Placental pericyte (primary cell): ENCODE measurements at places on chromosomes 12 and 14. TPM values are rescaled to one million over a fixed set of nuclear protein-coding genes. Genes with fewer than 3 reads are reported as not detected.

The DMAC2L gene
- 3.3 and 7.7 TPM in 2 replicates for total RNA-seq

The TGFB3 gene
- total RNA-seq: 7.9 and 15.8 TPM in 2 replicates

The CISTR gene
- total RNA-seq: not detected in 2 replicates

The BMP4 gene
- total RNA-seq: 18.9 and 29.1 TPM in 2 replicates

The TMTC2 gene
- total RNA-seq: 0.44 and 1.1 TPM in 2 replicates

The PLXNC1 gene
- 1.3 and 12.3 TPM in 2 replicates for total RNA-seq

The COQ10A gene
- 10.3 and 14.9 TPM in 2 replicates for total RNA-seq

The IL31 gene
- not detected in 2 replicates for total RNA-seq

The CCDC198 gene
- total RNA-seq: not detected in 2 replicates

The GPR132 gene
- under 0.01 TPM in 1 of 2 replicates, not detected in the other for total RNA-seq

The GTF2H3 gene
- total RNA-seq: 40.9 and 47.4 TPM in 2 replicates

The KRT71 gene
- not detected in 2 replicates for total RNA-seq

The GOLGA5 gene
- total RNA-seq: 62.1 and 86.7 TPM in 2 replicates

The PIK3C2G gene
- not detected in 2 replicates for total RNA-seq

The ATXN3 gene
- 18.3 and 26.5 TPM in 2 replicates for total RNA-seq

The SLC39A5 gene
- not detected in 2 replicates for total RNA-seq

The PMCH gene
- total RNA-seq: not detected in 2 replicates

The AQP6 gene
- not detected in 2 replicates for total RNA-seq

The IAPP gene
- total RNA-seq: not detected in 2 replicates

The RNU4-1 gene
- under 0.01 TPM in 2 replicates for total RNA-seq

The TMEM253 gene
- not detected in 2 replicates for total RNA-seq

The LAG3 gene
- 0.22 and 0.29 TPM in 2 replicates for total RNA-seq

The MYH6 gene
- not detected in 2 replicates for total RNA-seq

The SLC25A21 gene
- total RNA-seq: under 0.01 and 1.4 TPM in 2 replicates

The SLC6A13 gene
- not detected in 2 replicates for total RNA-seq

The NUDT14 gene
- total RNA-seq: 11.2 and 32.6 TPM in 2 replicates

The MANSC1 gene
- 1.7 and 2.2 TPM in 2 replicates for total RNA-seq

The EPYC gene
- not detected in 2 replicates for total RNA-seq

The GPR68 gene
- 6.1 and 26.9 TPM in 2 replicates for total RNA-seq

The LTBR gene
- 111 and 237 TPM in 2 replicates for total RNA-seq

The KANSL2 gene
- total RNA-seq: 34.4 and 46.5 TPM in 2 replicates

The DCN gene
- 131 and 1,080 TPM in 2 replicates for total RNA-seq

The GLS2 gene
- total RNA-seq: not detected in 2 replicates

The EGLN3 gene
- total RNA-seq: under 0.01 and 0.29 TPM in 2 replicates

The CCDC38 gene
- total RNA-seq: under 0.01 TPM in 1 of 2 replicates, not detected in the other

The SPX gene
- total RNA-seq: 0.29 and 0.44 TPM in 2 replicates

The ARMH4 gene
- 0.66 and 1.9 TPM in 2 replicates for total RNA-seq

The RFX4 gene
- not detected in 2 replicates for total RNA-seq

The GPRC5D gene
- not detected in 2 replicates for total RNA-seq

The ACOT6 gene
- total RNA-seq: 0.14 TPM in 1 of 2 replicates, not detected in the other

The PSMA6 gene
- total RNA-seq: 188 and 253 TPM in 2 replicates

The PIWIL1 gene
- total RNA-seq: not detected in 2 replicates

The TAS2R50 gene
- 3.9 and 4.6 TPM in 2 replicates for total RNA-seq

The RNFT2 gene
- 5.5 and 18.0 TPM in 2 replicates for total RNA-seq

The BLTP3B gene
- total RNA-seq: 30.2 and 46.5 TPM in 2 replicates

The KRT74 gene
- total RNA-seq: not detected in 2 replicates

The FIGNL2 gene
- 0.22 and 0.29 TPM in 2 replicates for total RNA-seq

The HOXC6 gene
- total RNA-seq: 4.2 and 4.8 TPM in 2 replicates

The ARL1 gene
- 67.3 and 115 TPM in 2 replicates for total RNA-seq

The DEPDC4 gene
- total RNA-seq: 1.1 and 2.4 TPM in 2 replicates

The DAO gene
- not detected in 2 replicates for total RNA-seq

The CLEC14A gene
- under 0.01 and 0.29 TPM in 2 replicates for total RNA-seq

The IFNG gene
- total RNA-seq: not detected in 2 replicates

The TNS2 gene
- 33.7 and 50.1 TPM in 2 replicates for total RNA-seq

The ADIPOR2 gene
- 30.0 and 37.1 TPM in 2 replicates for total RNA-seq
